ENCODE measurements at places on chromosomes 1 and 21.

DNA sequence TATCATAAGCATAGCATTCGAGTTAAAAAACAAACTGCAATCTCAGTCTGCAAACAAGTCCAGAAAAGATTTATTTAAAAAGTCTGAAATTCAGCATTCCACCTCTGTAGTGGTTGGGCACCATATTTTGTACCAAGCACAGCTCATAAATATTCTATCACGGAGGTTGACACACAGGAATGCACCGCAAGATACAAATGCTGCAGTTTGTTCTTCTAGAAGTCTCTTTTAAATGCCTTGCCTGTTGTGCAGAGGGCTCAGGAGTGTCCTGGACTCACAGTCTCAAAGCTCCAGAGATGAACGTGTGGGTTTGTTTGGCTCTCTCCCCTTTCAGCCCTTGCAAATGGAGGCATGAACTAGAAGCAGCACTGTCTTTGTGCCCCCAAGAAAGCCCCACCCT, 212.4 kb upstream of the USP24 start:
- no peak for DNase-seq

GRCh38 chr1:94708811-94709210, 111.3 kb upstream of the SLC44A3 start:
- no peak for DNase-seq

DNA sequence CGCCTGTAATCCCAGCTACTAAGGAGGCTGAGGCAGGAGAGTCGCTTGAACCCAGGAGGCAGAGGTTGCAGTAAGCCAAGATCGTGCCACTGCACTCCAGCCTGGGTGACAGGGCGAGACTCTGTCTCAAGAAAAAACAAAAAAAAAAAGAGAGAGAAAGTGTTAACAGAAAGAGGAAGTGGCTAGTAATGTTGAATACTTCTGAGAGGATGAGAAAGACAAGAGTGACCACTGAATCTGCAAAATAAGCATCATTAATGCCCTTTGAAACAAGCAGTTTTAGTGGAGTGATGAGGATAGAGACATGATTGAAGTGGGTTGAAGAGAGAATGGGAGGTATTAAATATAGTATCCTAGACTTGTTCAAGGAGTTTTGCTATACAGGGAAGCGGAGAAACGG, 11.7 kb downstream of the MPZ start:
- no peak for DNase-seq

GRCh38 chr1:22983944-22984343, 11.3 kb upstream of the LACTBL1 start:
- no peak for DNase-seq

- DNase-seq: no peak
Observed at GRCh38 chr1:21509351-21510112, at the start of gene ALPL. Gene ALPL, plus strand, starts transcription at chr1:21509423. Its CDS starts 44,659 bp downstream, at chr1:21554082.

- no peak for DNase-seq
Observed at GRCh38 chr1:228963795-228964177, 228.5 kb downstream of the RHOU start.

DNA sequence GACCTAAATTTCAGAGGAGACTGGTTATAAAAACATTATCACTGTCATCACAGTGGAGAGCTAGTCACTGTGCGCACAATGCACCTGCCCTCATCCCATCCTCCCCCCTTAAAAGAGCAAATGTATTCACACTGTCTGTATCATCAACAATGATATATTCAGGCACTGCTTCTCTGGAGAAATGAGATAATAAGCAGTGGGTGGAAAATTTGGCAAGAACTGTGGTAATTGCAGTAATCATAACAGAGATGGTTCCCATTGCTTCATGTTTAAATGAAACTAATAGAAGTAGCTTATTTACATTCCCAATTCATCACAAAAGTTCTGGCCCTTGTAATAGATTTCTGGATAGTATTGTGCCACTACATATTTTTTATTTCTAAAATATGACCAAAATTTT, 867.4 kb upstream of the ADGRL2 start:
- DNase-seq: no peak

DNA sequence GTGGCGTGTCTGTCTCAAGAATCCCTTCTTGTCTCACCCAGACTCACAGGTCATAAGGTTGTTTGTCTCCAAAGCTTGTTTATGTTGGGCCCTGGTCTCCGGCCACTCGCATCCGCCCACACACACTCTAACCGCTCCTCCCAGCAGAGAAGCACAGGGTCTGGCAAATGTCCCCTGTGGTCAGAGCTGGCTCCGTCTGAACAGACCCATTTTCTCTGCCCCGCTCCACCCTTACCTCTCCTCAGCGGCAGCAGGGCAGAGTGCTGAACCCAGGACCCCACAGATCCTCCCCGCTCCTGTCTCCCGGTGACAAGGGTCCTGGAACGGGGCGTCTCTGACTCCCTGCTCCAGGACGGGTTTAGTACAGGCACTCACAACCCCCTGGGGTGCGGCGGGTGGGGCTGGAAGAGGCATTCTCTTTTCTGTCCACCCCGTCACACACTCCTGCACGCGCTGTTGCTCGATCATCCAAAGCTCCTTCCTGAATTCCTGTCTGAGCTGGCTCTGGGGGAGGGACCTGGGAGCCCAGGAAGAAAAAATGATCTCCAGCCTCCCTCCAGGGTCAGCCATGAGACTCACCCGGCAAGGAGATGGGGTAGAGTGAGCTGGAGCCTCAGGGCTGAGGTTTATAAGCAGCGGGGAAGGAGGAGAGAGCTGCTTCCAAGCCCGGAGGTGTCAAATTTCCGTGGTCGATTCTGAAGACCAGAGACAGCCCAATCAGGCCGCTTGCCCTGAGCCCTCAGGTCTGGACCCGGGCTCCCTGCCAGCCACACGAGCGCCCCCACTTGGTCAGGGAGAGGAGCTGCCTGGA, at the start of gene S100A13:
S100A13 (minus strand) TSS at position 602 of the 811 bp plus-strand sequence. CDS start 1,033 bp downstream, outside the sequence.
- no peak for DNase-seq

DNA sequence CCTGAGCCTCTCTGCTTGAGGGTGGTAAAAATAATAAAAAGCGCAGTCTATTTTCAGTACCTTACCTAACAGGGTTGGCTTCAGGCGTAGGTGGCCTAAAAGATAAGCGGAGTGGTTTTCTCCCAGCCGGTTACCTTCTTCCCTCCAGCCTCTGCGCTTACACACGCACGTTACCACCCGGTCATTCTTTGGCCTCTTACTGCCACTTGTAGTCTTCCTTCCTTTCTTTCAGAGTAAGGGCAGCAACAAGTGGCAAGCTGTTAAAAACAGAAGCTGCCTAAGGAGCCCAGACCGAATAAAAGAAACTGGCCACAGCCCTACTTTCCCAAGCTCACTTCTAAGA, 35.4 kb downstream of the CLCA1 start:
- DNase-seq: no peak

DNA sequence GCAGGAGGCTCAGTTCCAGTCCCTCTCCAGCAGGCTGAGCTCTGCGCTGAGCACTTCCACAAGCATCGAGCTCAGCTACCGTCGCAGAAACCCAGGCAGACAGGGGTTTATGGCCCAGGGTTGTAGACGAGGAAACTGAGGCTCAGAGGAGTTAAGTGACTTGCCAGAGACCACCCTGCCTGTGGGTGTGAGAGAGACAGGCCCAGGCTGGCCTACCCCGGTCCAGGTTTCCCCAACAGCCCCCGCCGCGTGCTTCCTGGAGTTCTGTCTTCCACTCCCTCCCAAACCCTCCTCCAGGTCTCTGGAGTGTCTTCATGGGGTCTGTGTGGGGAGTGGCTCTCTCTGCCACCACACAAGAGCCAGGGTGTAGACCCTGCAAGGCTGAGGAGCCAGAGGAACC, 615.9 kb downstream of the PTPRU start:
- no peak for DNase-seq

DNA sequence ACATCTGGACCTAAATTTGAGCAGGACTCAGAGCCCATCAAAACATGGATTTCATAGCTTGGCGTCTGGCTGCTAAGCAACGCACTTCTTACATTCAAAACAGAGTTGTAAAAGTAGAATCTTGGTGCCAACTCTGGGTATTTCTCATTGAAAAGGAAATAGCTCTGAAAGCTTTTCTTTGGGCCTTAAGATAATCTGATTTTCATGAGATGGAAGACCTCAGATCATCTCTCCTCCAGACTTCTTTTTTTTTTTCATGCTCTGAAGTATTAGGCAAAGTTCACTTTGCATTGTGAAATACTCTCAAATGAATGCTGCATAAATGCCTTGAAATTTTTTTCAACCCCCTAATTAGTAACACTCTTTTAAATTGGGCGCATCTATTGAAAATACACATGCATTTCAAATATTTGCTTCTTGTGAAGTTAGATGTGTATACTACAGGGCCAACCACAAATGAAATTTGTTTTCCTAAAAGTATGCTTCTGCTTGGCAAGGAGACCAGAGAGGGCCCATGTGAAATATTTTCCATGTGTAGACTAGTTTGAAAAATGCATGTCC, 4.2 kb downstream of the ADAMTS5 start:
- no peak for DNase-seq

GRCh38 chr1:61230523-61230922, 148.2 kb downstream of the NFIA start:
- no peak for DNase-seq

DNA sequence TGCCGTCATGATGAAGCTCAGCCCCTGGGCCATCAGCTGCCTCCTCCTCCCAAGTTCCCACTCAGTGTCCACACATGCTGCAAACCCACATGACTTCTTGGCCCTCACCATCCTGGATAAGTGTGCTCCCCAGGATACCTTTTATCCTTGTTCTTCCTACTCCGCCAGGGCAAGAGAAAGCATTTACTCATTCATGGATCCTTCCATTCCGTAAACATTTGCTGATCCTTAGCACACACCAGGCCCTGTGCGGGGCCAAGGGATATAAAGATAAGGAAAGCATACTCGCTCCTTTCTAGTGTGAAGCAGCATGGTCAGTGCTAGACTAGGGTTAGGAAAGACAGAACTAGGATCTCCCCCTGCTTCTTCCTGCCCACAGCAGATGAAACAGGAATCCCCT, 122.1 kb upstream of the HMGB4 start:
- no peak for DNase-seq

- no peak for DNase-seq
Observed at GRCh38 chr21:42509244-42509643, 4.4 kb upstream of the SLC37A1 start.

DNA sequence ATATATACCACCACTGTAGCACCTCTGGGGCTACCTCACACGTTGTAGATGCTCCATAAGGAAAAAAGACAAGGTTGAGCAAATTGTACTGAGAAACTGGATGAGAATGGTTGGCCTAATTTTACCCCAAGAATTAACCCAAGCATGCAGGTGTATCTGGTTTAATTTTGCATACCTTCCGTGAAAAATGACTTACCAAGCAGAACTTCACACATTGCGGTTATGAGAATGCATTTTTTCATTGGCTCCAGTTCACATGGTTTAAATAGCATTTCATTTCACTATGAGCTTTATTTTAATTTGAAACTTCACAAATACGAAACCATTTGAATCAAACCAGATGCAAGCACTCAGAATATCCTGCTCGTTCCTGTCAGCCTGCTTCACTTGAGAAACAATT, 512.2 kb downstream of the LTN1 start:
- DNase-seq: no peak

DNA sequence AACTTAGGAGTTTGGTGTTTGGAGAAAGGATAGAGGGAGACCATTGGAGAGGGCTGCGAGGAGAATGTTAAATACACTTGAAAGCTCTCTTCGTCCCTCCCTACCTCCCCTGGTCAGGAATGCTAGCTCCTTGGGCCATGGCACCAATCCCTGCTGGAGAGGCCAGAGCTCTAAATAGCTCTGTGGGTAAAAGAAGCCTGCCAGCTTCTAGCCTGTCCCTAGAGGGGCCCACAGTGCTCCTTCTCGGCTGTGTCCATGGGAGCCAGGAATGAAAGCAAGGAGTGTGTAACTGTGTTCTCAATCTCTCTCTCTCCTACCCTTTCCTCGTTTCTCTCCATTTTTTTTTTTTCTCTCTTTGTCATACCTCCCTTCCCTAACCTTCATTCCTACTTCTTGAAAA, at the start of gene CCDC190:
CCDC190 (minus strand) TSS at position 75 of the 400 bp plus-strand sequence. CDS start 1,529 bp downstream, outside the sequence.
- no peak for DNase-seq

DNA sequence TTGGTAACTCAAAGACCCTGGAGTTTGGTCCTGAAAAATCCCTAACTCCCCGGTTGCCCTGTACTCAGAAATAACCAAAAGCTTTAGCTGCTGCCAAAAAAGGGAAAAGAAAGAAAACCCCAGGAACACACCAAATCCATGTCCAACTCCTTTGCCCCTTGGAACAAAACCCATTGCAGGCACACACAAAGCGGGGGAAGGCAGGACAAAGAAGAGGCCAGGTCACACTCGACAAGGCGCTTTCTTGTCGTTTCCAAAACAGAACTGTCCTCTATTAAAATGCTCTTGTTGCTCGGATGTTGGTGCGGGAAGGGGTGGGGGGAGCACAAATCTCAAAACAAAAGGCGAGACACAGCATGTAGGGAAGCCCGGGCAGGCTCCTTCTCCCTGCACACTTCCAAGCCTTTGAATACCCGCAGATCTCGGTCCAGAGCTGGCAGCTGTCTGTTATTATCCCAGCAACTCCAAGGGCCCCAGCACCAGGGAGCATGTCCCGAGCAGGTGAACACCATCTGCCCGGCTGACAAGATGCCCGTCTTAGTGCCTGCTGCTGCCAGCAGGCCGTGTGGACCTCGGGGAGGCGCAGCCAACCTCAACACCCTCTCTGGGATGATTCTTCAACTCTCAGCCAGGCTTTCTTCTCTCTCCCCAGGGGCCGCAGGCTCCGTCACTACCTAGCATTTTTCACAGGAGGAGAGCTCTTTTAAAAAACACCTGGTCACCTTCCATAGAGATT, 96.4 kb downstream of the SSBP3 start:
- no peak for DNase-seq

DNA sequence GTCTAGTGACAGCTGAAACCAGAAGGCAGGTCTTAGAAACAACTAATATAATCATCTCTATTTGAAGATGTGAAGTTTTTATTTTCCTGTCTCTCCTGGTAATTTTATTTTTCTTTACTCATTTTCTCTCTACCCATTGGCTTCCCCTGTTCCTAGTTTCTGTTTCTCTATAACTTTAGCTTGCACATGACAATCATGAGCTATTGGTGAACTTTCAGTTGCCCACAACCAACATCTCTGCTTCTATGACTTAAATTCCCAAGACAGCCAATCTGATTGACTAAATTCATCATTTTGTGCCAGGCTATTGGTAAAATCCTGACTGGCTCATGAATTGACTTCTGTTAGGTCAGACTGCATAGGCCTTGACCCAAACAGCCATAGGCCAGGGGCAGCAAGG, 13.7 kb upstream of the ACADM start:
- DNase-seq: no peak

- no peak for DNase-seq
Observed at GRCh38 chr1:165629848-165630628, 996 bp upstream of the MGST3 start.

DNA sequence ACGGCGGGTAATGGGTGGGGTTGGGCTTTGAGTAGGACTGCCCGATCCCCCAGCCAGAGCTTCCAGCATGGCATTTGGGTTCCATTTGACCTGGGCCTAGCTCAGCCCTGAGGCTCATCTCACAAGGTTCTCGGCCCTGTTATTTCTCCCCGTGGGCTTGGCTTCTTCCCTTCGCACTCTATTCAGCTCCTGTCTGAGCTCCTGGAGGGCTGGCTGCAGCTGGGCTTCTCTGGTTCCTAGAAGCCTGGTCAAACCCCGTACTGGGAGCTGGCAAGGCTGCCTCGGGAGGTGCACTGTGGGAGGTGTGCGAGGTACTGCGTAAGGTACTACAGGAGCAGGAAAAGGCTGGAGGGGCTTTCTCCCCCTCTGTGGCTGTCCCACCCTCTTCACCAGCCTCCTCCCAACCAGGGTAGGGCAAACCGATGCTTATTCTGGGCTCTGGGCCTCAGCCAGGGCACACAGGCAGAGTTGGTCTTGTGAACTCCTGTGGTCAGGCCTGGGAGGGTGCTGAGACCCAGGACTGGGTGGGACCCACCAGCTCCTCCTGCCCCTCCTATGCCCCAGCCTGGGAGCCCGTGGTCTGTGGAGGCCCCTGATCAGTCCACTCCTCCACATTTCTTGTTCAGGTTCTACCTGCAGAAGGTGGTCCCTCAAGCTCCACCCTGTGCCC, 814 bp downstream of the A3GALT2 start:
- DNase-seq: no peak
